SJSA1 (cell line): ENCODE measurements at places on chromosomes 6 and 20. TPM values are rescaled to one million over a fixed set of nuclear protein-coding genes. Genes with fewer than 3 reads are reported as not detected.

DNA sequence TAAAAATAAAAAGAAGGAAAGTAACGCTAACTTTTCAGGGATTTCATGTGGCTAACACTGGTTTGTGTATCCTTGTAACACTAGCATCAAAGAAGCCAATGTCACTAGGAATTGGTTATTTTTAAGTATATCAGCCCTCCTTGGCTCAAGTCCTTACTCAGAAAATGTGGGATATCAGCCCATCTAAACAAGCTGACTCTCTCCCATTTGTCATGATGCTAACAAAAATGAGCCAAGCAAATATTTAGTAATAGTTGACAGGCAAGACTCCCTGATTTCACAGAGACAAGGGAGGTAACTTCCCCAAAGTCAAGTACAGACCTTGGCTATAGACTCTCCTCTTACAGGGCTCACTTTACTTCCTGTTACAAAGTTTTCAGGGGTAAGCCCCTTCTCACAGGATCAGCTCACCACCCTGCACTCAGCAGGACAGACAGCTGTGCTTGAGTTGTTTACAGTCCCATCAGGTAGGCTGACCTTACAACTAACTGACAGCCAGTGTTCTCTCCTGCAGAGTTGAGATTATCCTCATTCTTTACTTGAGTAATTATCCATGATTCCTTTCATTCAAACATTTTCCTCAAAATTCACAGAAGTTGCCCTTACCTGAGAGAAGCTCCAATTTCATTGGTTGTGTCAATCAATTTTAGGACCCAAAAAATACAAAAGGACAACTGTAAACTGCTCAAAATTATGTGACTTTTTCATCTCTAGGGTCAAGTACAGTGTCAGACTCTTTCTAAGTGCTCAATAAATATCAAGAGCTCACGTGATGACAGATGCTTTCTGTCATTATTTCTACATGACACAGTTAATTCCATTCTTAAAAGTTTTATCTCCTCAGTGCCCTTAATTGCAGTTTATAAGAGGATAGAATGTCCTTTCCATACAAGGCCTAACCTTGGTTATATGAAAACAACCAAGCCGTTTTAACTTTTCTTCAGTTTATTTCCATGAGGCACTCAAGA is 38.1 kb upstream of the BMP5 start:
- no peaks in the 10 kb centered on the region for H3K27me3 ChIP-seq
- no peak overlapping the region for H3K27ac ChIP-seq
- peaks cover 28% of the 10 kb centered on the region for H3K4me1 ChIP-seq
- DNase-seq = no peak
- no peaks in the 10 kb centered on the region for H3K36me3 ChIP-seq

DNA sequence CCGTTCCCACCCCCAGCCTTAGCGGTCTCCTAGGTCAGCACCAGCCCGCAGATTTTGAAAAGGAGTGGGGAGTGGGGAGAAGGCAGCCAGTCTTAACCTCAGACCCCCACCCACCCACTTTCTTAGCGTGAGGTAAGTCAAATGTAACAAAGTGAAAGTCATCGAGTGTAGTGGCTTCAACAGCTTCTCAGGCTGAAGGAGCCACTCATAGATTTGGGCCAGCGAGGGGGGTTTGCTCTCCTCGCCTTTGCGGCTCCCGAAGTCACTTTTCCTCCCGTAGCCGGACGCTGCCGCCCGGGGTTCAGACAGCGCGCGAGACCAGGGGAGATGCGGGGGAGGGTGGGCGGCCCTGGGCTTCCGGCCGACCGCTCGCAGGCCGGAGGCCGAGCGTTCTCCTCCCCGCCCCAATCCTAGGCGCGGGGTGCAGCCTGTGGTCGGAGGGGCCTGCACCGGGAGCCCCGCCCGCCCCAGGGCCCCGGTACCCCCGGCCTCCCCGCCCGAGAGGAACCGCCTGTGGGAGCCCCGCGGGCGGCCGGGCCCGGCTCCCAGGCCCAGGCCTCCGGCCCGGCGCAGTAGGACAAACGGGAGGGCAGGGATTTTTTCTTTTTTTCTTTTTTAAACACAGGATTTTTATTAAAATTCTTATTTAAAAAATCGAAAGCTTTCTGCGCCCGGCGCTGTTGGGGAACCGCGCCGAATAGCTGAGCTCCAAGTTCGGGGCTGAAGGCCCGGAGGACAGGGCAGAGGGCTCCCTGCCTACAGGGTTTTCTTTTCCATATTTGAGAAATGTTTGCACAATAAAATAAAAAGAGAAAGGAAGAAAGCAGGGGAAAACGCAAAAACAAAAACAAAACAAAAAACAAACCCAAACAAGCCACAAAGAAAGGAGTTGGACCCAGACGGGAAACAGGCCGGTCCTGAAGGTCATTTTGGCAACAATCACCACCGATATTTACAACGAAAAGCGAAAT is 3.2 kb downstream of the NKX2-2 start:
- no peaks in the 10 kb centered on the region for H3K27me3 ChIP-seq
- DNase-seq = no peak
- peaks cover 64% of the 10 kb centered on the region for H3K36me3 ChIP-seq
- H3K4me1 ChIP-seq = peaks cover 8% of the 10 kb centered on the region
- no peak overlapping the region for H3K27ac ChIP-seq

GRCh38 chr20:51440589-51440988 is 101.9 kb downstream of the NFATC2 start:
- no peaks in the 10 kb centered on the region; the same call in 1 of the 2 replicates for H3K4me1 ChIP-seq
- H3K4me3 ChIP-seq = no peak overlapping the region
- DNase-seq = no peak
- H3K36me3 ChIP-seq = no peaks in the 10 kb centered on the region
- H3K27ac ChIP-seq = no peak overlapping the region

Gene KCNK15
- not detected in 2 replicates for total RNA-seq
